T-cell (primary cell): ENCODE measurements at places on chromosomes 5 and 9.

DNA sequence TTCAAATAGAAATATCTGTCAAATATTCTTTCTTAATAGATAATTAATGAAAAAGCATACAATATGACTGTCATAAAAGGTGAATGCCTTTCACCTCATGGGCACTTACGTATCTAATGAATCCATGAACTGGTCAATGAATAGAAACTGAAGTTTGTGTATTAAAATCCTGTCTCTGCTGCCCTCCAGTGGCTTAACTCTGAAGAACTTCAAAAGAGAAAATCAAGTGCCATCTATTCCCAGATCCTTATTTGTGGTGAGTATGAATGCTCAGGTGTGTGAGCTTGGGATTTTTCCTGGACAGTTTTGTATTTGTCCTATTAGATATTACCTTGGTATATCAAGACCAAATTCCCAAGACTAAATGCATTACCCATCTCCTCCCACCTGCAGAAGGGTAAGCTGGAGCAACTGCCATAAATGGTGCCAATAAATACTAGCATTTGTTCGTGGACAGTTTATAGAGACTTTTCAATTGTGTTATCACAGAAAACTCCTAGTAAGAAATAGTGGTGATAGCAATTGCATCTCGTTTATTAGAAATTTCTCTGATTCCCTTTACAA is 44.0 kb upstream of the SVEP1 start:
- no peak for DNase-seq

GRCh38 chr9:2359891-2360471 is 261.6 kb upstream of the VLDLR start:
- no peak for DNase-seq

DNA sequence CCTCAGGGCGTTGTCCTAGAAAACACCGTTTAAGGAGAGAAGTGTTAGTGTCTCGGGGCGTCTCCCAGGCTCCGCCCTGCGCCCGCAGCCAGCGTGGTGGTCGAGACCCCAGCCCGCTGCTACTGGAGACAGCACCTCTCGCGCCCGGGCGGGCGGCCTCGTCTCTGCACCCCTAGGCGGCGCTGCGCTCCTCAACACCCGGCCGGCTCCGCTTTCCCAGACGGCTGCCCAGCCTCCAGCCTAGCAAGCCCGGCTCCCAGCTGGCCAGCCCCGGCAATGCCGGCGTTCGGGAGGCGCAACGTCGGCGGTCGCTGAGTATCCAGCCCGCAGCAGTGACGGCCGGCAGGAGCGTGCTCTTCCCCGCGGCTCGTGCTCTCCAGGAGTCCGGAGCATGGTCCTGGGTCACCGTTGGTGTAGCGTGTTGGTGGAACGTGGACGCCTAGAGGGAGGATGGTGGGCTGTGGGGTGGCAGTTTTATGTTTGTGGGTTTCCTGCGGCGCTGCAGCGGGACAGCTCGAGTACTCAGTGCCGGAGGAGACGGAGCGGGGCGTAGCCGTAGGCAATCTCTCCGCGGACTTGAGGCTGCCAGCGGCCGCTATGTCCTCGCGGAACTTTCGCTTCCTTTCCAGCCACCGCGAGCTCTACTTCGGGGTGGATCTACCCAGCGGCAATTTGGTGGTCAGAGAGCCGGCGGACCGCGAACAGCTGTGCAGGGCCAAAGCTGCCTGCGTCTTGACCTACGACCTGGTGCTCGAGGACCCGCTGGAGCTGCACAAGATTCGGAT is 536 bp downstream of the PCDHAC1 start:
- DNase-seq = no peak

DNA sequence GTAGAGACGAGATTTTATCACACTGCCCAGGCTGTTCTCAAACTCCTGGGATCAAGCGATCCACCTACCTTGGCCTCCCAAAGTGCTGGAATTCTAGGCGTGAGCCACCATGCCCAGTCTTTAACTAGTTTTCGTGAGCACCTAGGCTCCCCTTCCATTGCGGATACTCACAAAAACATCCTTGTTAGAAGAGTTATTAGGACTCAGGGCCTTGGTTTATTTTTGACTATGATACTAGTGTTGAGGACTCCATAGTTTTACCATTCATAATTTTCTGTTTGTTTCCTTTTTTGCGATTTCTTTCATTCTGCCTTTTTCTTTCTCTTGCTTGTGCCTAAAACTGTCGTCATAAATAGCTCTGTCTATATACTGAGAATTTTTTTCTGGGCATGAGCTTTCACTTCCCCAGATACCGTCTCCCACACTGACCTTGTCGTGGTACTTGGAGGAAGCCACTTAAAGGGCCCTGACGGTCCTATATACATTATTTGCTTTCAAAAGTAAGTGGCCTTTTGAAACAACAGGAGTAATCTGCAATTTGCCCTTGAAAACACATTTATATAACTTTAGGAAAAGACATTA is 5.2 kb downstream of the F2R start:
- DNase-seq = no peak

- no peak for DNase-seq
Observed at GRCh38 chr5:432201-432927, 10.6 kb upstream of the EXOC3 start.

GRCh38 chr9:116160676-116161571 is 7.3 kb downstream of the PAPPA start:
- DNase-seq = no peak

DNA sequence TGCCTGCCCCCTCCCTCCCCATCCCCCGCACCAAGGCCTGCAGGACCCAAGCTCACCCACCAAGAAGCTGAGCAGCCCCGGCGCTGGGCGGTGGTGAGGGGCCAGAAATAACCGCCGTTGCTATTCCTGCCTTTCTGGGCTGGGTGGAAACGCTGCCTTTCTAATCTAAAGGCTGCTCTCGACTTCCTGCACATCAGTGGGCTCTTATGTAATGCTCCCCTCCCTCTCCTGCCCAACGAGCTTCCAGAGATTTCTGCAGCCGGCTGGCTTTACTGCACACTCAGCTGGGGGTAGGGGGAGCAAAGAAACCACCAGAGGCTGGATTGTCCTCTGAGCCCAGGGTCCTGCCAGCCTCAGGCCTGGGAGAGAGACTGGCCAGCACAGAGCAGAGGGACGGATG is 6.9 kb upstream of the EGR1 start:
- DNase-seq = no peak

DNA sequence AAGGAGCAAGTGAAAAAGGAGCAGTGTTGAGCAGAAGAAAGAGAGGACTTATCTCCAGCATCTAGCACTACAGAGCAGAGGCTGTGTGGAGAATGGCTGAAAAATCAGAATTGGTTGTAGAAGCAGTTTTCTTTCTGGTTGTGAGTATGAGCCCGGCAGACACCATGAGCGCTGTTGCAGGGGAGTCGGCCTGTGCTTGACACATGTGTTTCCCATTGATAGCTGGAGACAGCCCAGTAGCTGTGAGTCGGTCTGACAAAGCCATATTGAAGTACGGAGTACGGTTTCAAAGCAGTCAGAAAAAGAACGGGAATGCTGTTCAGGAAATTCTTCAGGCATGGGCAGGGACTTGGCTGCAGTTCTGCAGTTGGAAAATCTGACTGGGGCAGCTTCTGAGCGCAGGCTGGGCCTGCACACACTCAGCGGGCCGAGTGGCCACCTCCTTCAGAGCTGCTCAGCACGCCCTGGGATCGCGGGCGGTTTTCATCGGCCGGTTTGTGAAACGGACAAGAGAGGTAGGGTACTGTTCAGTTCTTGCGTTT is at the start of gene SGCD:
Gene SGCD, plus strand, starts transcription at position 447 of the 542 bp plus-strand sequence.
- no peak for DNase-seq

DNA sequence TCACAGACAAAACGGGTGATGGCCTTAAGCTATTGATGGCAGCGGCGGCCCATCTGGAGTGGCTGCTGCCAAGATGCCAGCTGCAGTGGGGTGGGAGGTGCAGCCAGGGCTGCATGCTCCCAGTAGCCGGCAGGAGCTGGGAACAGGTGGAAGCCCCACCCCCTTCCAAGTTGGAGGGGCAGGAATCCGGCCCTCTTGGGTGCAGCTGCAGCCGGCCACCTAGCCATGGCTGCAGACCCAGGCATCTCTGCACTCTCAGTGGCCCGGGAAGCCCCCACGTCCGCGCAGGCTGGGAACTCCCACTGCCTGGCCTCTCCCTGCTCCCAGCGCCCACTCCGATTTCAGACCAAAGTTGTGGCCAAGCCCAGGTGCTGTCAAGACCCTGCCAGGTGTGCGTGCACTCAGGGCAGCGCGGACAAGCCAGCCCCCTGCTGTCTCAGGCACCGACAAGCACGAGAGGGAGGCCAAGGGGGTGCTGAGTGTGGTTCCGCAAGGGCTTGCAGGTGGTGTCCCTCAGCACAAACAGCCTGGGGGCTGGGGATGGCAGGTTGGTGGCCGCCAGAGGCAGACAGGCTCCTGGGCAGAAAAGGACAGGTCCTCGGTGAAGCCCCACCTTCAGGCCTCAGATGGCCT is 115.1 kb upstream of the TSLP start:
- DNase-seq = no peak

DNA sequence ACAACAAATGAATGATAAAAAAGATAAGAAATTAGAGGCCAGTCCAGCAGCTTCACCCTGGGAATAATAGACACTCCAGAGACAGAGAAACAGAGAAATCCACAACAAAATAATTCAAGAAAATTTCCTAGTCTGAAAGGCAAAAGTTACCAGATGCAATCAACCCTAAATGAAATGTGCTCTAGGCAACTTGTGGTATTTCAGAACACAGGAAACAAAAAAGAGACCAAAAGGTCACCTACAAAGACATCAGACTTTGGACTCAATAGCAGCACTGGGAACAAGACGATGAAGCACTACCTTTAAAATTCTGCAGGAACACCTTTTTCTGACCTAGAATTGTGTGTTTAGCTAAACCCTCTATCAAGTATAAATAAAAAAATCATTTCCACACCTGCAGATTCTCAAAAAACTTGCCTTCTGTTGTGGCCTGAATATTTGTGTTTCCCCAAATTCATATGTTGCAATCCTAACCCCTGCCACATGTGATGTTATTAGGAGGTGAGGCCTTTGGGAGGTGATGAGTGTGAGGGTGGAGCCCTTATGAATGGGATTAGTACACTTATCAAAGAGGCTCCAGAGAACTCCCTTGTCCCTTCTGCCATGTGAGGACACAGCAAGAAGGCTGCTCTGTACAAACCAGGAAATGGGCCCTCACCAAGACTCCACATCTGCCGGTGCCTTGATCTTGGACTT is 5.9 kb upstream of the MAPK9 start:
- no peak for DNase-seq

GRCh38 chr5:122202952-122203351 is 73.6 kb downstream of the ZNF474 start:
- no peak for DNase-seq

- DNase-seq = no peak
Observed at GRCh38 chr5:133220851-133221674, 169.2 kb downstream of the HSPA4 start.

DNA sequence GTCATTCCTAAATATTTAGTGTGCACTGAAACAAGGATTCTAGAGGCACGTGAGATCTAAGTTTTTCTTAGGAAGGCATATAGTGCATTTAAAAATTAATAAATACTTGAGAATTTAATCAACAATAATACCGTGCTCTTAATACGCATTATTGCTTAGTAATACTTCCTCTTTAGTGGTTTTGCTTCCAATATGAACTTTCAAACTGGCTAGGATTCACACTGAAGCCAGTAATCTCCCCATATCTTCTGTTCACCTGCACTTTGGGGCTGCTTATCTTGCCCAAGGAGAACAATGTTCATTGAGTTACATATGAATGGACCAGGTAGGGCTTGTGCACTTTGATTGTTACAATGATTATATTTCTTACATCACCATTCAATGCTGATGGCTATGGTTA is 180.5 kb upstream of the RIOK2 start:
- DNase-seq = no peak

- no peak for DNase-seq
Observed at GRCh38 chr9:37565661-37566618, 10.2 kb downstream of the FBXO10 start.

DNA sequence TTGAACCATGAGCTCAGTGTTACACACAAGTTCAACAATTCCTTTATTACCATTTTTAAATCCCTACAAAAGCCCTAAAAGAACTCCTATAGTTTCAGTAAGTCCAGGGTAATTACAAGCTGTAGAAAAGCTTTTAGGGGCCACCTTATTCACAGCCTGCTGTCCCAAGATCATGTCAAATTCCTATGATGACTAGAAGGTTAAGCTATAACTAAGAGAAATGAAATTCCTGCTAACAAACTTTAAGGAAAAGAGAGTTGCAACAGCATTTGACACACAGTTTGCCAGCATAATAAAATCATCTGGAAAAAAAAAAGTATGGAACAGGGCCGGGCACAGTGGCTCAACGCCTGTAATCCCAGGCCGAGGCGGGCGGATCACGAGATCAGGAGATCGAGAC is 31.5 kb downstream of the TMEM245 start:
- DNase-seq = no peak

DNA sequence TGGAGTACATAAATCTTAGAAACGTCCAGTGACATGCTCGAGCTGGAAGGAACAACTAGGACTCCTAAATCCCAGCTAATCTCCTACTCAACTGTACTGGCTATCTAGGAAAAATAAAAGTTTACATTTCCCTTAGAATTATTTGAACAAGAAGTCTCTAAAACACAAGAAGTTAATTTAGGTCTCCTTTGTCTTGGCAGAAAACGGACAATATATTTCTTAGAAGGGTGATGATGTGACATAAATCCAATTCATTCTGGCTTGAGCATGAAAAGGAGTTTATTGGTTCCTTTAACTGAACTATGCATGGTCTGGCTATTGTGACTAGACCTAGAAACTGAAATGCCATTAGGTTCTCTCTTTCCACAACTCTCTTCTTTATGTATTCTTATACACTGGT is 1242.2 kb upstream of the DMAC1 start:
- DNase-seq = no peak

- no peak for DNase-seq
Observed at GRCh38 chr5:63131626-63132285, 553.1 kb downstream of the LRRC70 start.

DNA sequence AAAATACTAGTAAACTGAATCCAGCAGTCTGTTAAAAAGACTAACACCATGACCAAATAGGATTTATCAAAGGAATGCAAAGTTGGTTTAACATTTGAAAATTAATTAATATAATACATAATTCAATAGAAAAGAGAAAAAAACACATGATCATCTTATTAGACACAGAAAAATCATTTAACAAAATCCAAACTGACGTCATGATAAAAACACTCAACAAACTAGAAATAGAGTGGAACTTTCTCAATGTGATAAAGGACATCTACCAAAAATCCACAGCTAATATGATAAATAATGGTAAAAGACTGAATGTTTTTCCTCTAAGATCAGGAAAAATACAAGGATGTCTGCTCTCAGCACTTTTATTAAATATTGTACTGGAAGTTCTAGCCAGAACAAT is 40.4 kb upstream of the KCNIP1 start:
- no peak for DNase-seq

DNA sequence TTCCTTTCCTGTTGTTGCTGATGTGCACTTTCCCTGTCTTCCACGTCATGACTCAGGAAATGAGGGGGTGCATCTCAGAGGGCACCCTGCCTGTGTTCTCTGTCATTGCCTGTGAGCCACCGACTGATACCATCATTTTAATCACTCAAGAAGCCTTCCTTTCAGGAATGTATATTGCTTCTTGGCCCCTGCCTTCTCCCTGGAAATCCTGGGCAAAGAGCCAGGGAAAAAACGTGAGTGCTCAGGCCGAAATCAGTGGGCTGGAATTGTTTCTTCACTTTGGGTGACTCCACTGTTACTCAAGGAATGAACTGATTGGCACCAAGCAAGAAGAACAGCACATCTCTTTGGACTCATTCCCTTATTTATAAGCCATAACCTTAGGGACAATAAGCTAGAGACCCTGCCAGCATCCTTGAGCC is 126.1 kb downstream of the SNX18 start:
- no peak for DNase-seq
